Naive thymus-derived CD8-positive, alpha-beta T cell (primary cell): ENCODE measurements at places on chromosomes 11 and 22.

GRCh38 chr22:50293441-50294318 lies 13.8 kb downstream of the PLXNB2 start:
- H3K36me3 ChIP-seq: no peaks in the 10 kb centered on the region
- no peak for DNase-seq
- peaks cover 21% of the 10 kb centered on the region for H3K4me1 ChIP-seq
- H3K27ac ChIP-seq: no peak overlapping the region
- no peaks in the 10 kb centered on the region for H3K27me3 ChIP-seq

GRCh38 chr11:69864686-69865661 lies 45.8 kb upstream of the FGF3 start:
- peaks cover 46% of the 10 kb centered on the region for H3K27me3 ChIP-seq
- H3K36me3 ChIP-seq: no peaks in the 10 kb centered on the region
- H3K4me3 ChIP-seq: no peak overlapping the region

- H3K36me3 ChIP-seq: peaks cover 3% of the 10 kb centered on the region
- peaks cover 4% of the 10 kb centered on the region for H3K27me3 ChIP-seq
- no peaks in the 10 kb centered on the region for H3K4me1 ChIP-seq
- no peak for DNase-seq
These were observed 13.0 kb upstream of the RRAS2 start for GRCh38 chr11:14372011-14372410.

- no peaks in the 10 kb centered on the region for H3K36me3 ChIP-seq
- peak overlapping the region; percentile 15 for H3K4me3 ChIP-seq
- H3K27me3 ChIP-seq: no peaks in the 10 kb centered on the region
- peaks cover 12% of the 10 kb centered on the region for H3K4me1 ChIP-seq
These were observed 91.3 kb downstream of the CDKN1C start for GRCh38 chr11:2794046-2794967.

DNA sequence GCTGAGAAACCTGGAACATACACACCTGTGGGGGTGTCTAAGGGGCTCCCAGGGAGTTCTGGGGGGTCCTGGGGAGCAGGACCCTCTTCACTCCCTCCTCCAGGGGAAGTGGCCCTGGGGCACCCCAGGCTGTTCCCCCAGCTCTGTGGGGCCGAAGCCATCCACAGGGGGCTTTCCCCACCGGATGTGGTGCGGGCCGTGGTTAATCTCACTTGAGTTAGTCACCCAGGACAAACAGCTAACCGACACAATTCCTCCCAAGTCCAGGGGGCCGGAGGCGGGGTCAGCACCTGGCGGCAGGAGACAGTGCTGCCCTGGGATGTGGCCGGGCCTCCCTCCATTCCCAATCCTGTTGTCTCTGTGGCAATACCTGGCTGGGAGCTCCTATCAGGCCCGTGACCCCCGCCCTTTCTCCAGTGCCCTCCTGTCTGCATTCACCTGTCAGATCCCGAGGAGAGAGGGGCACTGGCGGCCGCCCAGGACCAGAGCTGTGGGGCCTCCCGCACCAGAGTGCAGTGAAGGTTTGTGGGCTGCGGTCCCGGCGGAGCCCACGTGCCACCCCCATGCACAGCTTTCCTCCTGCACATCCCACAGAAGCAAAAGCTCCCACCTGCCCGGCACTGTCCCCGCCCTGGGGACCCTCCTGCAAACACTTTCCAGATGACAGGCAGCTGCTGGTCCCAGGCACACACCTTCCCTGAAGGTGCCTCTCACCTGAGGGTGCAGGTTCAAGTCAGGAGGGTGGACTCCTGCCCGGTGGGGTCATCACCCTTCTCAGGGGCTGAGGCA lies 5.2 kb upstream of the MUC5AC start:
- no peak overlapping the region for H3K4me3 ChIP-seq
- no peak for DNase-seq
- H3K27ac ChIP-seq: no peak overlapping the region

DNA sequence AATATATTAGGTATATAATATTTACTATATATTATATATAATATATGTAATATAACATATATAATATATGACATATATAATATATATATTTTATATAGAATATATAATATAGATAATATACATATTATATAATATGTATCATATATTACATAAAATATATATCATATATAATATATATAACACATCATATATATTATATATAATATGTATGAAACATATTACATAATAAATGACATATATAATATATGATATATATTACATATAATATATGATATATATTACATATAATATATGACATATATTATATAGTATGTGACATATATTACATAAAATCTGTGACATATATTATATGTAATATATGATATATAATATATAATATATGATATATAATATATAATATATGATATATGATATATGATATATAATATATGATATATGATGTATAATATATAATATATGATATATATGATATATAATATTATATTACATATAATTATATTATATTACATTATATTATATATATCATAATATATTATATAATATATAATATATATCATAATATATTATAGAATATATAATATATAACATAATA lies 119.5 kb upstream of the RIMBP3 start:
- H3K4me3 ChIP-seq: no peak overlapping the region
- no peak overlapping the region for H3K27ac ChIP-seq
- no peaks in the 10 kb centered on the region for H3K27me3 ChIP-seq
- no peaks in the 10 kb centered on the region for H3K36me3 ChIP-seq
- H3K4me1 ChIP-seq: no peaks in the 10 kb centered on the region
